Sigmoid colon (tissue), 7 donors: ENCODE measurements at places on chromosomes 5 and 9. TPM values are rescaled to one million over a fixed set of nuclear protein-coding genes. Genes with fewer than 3 reads are reported as not detected.

Gene CCIN
- total RNA-seq = 0.71 TPM

Gene ROPN1L
- total RNA-seq = not detected

Gene MARCOL
- total RNA-seq = not detected

Gene GTF3C5
- 49.6 TPM for total RNA-seq

DNA sequence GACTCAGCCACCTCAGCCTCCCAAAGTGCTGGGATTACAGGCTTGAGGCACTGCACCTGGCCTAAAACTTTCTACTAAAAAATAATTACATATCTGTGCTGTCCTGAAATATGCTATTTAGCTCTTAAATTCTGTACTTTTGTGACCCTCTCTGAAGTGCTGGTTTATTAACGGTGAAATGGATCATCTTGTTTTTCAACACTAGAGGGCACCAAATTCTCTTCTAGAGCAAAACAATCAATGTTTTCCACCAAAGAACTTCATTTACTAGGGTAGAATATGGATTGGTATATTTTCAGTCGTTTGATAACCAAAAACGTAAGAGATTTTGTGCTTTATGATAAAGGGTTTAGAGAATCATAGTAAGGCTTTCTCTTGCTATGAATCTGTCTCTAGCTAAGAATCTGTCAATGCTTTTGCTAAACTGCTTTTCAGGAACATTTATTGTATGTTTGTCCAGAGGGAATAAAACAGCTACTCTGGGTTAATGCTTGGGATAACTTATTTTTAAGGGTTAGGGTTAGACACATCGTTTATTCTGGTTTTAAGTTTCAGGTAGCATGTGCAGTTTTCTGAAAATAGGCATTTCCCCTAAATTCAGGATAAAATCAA lies 63.6 kb downstream of the RNF180 start:
- H3K36me3 ChIP-seq = no peaks in the 10 kb centered on the region
- no peak overlapping the region for H3K4me3 ChIP-seq
- H3K4me1 ChIP-seq = no peaks in the 10 kb centered on the region
- no peak for DNase-seq
- no peak overlapping the region for H3K27ac ChIP-seq
- no peaks in the 10 kb centered on the region for H3K27me3 ChIP-seq

DNA sequence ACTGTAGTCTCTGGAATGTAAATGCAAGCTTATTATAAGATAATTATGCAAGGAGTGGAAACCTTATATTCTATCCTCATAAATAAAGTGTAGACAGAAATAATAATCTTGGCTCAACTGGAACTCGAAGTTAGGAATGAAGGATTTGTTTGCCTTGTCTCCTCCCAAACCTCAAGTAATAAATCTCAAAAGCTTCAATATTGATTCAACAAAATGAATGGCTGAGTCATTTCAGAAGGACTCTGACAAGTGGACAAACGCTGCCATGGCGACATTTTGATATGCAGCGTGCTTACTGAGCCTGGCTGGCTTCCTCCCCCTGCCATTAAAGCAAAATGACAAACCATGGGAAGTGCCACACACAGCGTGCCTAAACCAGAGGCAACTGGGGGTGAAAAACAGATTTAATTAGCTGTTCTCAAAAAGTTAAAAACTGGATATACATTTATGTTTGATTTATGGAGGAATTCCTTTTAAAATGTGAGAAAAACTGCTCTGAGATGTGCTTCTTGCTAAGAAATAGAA lies 10.5 kb upstream of the ADGRV1 start:
- H3K36me3 ChIP-seq = no peaks in the 10 kb centered on the region
- H3K27me3 ChIP-seq = peaks cover 5% of the 10 kb centered on the region
- no peaks in the 10 kb centered on the region for H3K4me1 ChIP-seq
- no peak overlapping the region for H3K4me3 ChIP-seq

DNA sequence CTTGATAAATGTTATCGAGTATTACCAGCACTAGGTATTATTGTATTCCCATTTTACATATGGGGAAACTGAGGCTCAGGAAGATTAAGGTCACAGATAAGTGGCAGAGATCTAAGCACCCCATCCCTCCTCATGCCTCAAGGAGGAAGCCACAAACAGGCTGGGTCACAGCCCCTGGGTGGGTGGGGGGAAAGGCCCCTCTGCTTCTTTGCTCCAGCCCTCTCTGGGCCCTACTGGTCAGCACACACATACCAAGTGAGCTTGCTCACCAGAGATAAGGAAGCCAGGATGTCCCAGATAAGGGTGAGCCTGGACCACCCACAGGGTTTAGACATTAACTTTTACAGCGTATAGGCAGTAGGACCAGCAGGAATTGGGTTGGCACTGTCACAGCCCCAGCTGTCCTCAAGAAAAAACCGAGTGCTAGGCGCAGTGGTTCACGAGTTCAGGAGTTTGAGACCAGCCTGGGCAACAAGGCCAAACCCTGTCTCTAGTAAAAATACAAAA lies 45.3 kb downstream of the STK10 start:
- no peaks in the 10 kb centered on the region for H3K36me3 ChIP-seq
- no peaks in the 10 kb centered on the region for H3K27me3 ChIP-seq
- H3K4me3 ChIP-seq = no peak overlapping the region
- no peaks in the 10 kb centered on the region for H3K4me1 ChIP-seq
- no peak overlapping the region for H3K27ac ChIP-seq

DNA sequence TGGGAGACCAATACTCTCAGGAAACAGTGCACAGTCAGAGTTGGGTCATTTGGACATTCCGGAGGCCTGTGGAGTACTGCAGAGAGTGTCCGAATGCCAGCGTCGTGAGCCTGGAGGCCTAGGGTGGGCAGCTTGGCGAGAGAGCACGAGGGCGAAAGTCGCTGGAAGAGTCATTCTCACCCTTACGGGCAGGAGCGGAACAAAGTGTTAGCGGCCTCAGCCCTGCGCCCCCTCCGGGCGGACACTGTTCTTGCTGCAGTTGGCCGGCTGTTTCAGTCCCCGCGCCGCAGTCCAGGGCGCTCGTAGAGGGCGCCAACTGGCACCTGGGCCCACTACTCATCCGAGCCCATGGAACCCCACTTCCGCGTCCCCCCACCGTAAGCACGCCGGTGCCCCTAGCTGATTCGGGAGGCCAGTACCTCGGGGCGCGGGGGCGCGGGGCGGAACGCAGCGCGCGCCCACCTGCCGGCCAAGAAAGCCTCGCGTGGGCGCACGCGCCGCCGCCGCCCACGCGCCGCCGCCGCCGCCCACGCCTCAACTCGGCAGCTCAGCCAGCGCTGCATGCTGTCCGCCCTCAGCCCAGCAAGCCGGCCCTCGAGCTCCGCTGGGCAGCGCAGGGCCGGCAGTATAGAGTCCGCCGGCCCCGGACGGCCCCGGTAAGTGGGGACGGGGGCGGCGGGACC lies 99.7 kb upstream of the CCL21 start:
- no peaks in the 10 kb centered on the region for H3K36me3 ChIP-seq
- no peaks in the 10 kb centered on the region for H3K4me1 ChIP-seq
- H3K4me3 ChIP-seq = no peak overlapping the region
- peaks cover 30% of the 10 kb centered on the region for H3K27me3 ChIP-seq

- no peak overlapping the region for H3K27ac ChIP-seq
- H3K27me3 ChIP-seq = no peaks in the 10 kb centered on the region
- no peaks in the 10 kb centered on the region for H3K36me3 ChIP-seq
- H3K4me1 ChIP-seq = no peaks in the 10 kb centered on the region
- H3K4me3 ChIP-seq = no peak overlapping the region
Observed at GRCh38 chr5:168302785-168303184, 11.3 kb downstream of the WWC1 start.
